ENCODE measurements at places on chromosomes 12 and 14. TPM values are rescaled to one million over a fixed set of nuclear protein-coding genes. Genes with fewer than 3 reads are reported as not detected.

The GUCY2C gene
- total RNA-seq, result 0.39 TPM

GRCh38 chr12:52200781-52201450 is 9.1 kb upstream of the KRT80 start:
- no peak for DNase-seq

- DNase-seq, result no peak
These were observed 210.0 kb downstream of the PPM1H start for GRCh38 chr12:62724947-62725451.

- DNase-seq, result no peak
These were observed 7.7 kb upstream of the ARL1 start for GRCh38 chr12:101415228-101415627.

GRCh38 chr14:68079941-68080697 is 260.5 kb downstream of the RAD51B start:
- no peak for DNase-seq

DNA sequence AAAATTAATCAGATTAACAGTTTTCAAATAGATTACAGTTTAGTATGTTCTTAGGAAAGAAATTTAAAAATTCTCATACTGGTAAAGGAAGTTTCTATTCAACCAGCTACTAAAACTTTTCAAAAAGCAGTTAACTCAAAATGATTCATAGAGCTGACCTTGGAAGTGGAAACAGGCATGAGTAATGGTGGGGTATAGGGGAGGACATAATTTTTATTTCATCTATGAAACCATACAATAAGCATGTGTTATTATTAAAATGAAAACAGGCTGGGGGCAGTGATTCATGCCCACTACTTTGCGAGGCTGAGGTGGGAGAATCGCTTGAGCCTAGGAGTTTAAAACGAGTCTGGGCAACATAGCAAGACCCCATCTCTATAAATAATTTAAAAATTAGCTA is 73.0 kb downstream of the DNAI7 start:
- no peak for DNase-seq

- DNase-seq, result no peak
These were observed 10.4 kb upstream of the GALNT16 start for GRCh38 chr14:69249603-69250002.
